ENCODE measurements at places on chromosomes 5 and 9.

DNA sequence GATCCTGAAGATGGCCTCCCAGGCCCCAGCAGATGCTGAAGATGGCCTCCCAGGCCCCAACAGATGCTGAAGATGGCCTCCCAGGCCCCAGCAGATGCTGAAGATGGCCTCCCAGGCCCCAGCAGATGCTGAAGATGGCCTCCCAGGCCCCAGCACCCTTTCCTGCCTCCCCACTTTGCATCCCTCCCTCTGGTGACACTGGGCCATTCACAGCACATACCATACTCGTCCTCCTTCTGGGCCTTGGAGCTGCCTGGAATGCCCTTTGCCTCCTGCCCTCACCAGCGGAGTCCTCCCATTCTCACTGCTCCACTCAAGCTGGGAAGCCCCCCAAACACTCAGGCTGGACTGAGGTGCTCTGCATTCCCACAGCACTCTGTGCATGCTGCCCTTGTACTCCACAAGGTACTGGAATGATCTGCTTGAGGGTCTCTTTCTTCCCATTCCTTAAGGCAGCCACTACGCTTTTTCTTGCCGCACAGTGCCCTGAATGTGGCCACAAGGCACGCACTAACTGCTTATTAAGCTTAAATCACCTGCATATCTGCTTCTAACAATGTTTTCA is 550.0 kb downstream of the BNC2 start:
- no peak for DNase-seq

- peak; percentile 73 for DNase-seq
Observed at GRCh38 chr5:73188764-73189531, 16.0 kb downstream of the TMEM174 start.

- DNase-seq = peak; percentile 61
Observed at GRCh38 chr5:137822158-137822764, 45.4 kb upstream of the MYOT start.

DNA sequence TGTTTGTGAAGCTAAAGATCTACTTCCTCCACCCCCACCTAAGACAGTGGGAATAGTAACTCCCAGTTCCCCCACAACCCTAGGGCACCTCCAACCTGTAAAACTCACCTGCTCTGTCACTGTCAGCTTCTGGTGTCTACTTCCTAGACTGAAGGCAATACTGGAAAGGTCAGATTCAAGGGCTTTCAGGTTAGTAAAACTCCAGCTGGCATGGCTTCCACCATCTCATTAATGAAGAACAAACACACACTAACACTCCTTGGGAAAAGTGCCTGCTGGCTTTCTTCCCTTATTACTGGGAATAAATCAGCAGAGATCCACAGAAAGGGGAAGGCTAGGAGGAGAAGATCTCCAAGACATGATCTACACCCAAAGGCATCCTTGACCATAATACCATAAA is 109.9 kb downstream of the TMEM174 start:
- DNase-seq = no peak

DNA sequence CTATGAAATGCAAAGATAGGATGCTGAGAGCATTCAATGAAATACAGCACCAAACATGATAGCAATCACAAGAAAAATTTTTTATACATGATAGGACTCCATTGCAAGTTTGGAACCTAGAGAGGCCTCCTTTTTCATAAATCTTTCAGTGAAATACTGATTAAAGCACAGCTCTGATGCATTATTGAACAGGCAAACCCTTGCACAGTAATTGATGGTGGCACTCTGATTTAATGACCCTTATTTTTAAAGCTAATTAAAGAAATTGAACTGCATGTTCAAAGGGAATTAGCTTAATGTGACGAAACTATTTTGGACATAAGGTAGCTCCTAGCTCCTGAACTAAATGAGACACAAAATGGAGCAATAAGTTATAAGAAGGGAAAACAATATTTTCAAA is 44.6 kb downstream of the MPDZ start:
- no peak for DNase-seq

DNA sequence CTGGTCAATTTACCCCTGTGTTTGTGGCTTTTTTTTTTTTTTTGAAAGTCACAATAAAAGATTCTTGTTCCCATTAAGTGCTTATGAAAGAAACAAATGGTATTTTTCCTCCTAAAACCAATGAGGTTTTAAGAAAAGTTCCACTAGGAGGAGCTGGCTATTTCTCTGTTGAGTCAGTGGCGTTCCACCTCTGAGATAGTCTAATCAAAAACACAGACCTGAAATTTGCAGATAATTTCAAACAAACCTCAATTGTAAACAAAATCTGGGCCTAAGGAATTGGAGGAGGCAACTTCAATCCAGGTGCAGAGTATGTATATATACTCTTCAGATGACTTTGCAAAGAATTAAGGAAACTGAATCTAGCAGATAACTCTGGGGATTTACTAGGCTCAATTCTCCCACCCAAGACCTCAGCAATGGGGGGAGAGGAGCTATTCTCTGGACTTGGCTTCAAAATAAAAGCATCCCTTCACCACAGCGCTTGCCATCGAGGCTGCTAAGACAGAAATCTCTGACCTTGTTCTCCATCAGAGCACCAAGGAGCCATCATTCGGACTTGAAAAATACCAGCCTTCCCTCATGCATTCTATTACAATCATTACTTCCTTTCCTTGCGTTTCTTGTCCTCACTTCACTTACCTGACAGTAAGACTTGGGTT is 52.4 kb downstream of the FANCC start:
- DNase-seq = peak; percentile 69

DNA sequence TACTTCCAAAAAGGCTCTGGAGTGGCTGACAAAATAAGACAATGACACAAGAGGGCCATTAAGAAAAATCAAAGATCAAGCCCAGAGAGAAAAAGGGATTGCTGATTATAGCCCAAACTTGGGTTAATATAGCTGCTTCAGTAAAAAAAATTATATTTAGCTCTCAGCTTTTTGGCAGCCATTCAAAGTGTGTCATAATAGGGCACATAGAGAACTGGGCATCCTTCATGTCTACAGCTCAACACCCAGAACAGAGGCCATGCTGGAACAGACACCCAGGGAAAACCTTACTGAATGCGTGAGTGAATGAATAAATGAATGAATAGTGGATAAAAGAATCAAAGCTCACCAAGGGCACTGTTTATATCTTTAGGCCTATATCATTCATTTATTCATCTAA is 110.1 kb downstream of the SLIT3 start:
- DNase-seq = no peak

- peak; percentile 77 for DNase-seq
Observed at GRCh38 chr5:55146543-55147151, 13.3 kb upstream of the GPX8 start.

GRCh38 chr5:113186061-113186460 is 209.5 kb downstream of the DCP2 start:
- no peak for DNase-seq

DNA sequence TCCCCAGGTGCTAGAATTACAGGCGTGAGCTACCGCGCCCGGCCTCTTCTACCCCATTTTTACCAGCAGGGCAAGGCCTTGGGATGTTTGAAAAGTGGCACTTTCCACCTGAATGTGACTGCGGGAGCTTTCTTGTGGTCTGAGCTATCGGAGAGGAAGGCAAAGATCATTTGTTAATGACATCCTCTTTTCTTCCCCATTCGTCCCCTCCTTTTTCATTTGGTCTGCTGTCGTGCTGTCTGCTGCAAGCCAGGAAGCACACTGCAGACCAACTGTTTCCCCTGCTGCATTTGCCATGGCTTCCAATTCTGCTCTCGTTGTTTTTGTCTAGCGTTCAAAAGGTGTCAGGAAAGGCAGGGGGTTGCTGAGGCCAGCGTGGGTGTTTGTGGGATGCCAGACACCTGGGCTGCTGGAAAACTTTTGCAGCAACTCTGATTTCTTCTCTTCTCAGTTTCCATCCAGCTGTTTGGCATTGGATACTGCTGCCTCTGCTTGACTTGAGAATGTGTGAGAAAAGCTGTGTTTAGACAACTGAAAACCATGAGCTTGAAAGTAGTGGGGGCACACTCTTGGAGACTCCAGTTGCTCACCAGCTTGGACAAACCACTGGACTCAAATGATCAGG is 196.4 kb upstream of the MSX2 start:
- DNase-seq = no peak

DNA sequence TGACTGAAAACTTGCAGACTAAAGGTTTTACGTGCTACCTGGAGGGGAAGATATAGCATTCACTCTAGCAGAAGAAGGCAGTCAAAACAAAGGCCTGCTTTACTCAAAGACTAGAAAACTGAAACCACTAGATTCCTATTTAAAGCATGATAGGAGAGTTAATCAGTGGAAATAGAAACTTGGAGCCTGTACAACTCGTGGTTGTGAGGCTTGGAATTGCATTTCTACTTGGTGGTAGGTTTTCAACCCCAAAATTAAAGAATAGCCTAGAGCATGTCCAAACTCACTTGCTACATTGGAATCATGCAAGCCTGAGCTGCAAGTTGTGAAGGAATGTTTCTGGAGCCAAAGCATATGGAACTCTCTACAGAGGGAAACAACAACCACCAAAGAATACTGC is 1526.4 kb upstream of the NUDT12 start:
- DNase-seq = no peak

DNA sequence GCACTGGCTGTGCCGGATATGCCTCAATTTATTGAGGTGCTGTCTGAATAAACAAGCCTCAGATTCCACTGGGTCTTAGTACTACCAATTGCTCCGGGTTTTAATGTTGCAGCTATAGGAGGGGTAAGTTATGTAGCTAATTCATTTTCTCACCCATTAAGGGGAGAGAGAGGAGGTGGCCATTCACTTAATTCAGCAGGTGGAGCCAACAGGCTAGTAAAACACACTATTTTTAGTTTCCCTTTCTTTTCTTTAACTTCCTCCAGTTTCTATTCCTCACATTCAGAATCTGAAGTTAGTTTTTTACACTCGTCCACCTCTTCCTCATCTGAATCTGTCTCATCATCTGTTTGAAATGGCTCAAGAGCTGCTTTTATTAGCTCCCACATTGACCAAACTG is 105.6 kb upstream of the CDH10 start:
- no peak for DNase-seq

DNA sequence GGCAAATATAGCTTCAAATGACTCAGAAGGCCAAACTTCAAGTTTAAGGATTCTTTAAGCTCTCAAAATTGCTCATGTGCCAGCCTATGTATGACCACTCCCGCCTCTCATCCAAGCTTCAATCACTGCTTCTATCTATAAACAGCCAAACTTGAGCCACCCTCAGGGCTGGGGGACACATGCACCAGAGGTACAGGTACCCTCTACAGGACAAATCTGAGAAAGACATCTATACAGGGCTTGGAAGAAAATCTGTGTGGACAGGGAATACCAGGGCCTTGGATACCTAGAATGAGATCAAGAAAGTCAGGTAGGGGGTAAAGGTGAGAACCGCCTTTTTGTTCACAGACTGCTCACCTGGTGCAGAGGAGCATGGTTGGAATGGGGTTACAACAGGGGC is 217.9 kb downstream of the ATPSCKMT start:
- no peak for DNase-seq

- DNase-seq = no peak
Observed at GRCh38 chr9:136328011-136328621, 777 bp downstream of the GPSM1 start.

GRCh38 chr5:140038373-140038957 is 4.6 kb downstream of the NRG2 start:
- peak; percentile 42 for DNase-seq

Measured in renal cortical epithelial cell (primary cell).